ENCODE measurements at places on chromosomes 4 and X.

DNA sequence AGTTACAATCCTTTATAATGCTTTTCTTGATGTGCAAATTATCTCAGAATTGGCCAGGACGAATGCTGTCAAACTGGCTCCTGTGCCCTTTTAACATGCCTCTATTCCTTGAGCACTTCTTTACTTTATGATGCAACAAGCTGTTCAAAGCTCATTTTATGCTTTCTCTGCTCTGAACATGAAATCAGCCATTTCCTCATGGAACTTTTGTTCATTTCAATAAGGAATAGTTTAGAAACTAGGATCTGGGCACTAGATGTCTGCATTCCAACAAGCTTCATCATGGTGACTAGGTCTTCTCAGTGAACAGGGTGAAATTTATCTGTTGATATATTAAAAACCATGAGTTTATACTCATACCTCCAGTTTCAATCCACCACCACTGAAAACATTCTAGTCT is 87.3 kb upstream of the TEX13A start:
- DNase-seq: no peak

GRCh38 chrX:18877469-18877868 is 106.4 kb downstream of the PHKA2 start:
- DNase-seq: no peak

- no peak for DNase-seq
Measured at GRCh38 chr4:107592519-107592918, 127.5 kb downstream of the PAPSS1 start.

GRCh38 chrX:20487227-20487626 is 220.5 kb upstream of the RPS6KA3 start:
- DNase-seq: no peak

DNA sequence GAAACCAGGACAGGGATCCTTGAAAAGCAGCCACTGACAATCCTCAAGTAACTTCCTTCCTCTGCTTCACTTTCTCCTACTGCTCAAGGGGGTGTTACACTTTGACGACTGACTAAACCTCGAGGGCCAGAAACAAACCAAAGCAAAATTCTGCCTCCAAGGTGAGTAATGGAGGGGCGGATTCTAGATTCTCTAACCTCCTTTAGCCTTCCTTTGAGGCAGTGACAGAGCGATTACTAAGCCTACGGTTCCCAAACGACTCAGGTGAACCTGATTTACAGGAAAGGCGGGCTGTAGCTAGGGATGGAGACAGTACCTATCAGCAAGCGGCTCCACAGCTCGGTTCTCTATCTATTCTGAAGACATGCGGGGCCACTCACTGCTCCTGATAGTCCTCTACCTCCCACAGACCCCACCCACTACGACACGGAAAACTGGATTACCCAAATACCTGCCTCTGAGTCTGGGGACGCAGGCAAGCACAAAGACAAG is 487 bp downstream of the TBCK start:
- peak; percentile 71 for DNase-seq

GRCh38 chrX:119648421-119648775 is 42.2 kb upstream of the NKRF start:
- DNase-seq: no peak

- no peak for DNase-seq
Measured at GRCh38 chr4:169098969-169099690, 89.1 kb upstream of the CBR4 start.

GRCh38 chr4:92825791-92826190 is 522.0 kb downstream of the GRID2 start:
- no peak for DNase-seq

DNA sequence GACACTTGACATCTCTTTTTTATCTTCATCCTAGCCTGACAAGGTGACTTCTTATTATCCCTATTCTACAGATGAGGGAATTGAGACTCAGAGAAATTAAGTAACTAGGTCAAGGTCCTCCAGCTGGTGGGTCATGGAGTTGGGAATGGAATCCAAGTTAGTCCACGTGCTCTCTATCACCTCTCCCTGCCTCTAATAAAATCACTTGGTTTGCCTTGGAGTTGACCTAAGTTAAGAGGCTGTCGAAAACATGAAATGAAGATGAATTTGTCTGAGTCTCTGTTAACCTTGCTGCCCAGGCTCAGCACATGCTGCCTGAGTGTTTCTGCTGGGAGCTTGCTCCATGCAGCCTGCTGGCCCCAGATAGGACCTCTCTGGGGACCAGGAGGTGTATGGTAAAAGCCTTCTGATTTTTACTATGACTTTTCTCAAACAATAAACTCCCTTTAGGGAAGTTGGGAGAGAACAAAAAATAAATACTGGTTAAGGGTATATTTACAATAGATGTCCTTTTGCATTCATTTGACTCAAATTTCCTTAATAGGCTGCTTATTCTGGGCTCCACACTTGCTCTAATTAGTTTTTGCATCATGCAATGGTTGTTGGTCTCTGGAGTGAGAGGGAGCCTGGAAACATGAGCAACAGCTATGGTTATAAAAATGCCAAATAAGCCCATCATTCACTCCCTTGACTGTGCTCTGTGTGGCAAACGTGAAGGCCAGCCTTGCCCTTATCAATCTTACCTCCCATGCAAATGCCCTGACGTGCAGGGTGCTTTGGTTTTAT is 61.6 kb upstream of the DHX15 start:
- DNase-seq: no peak
